T47D (cell line): ENCODE measurements at places on chromosomes 4 and X.

GRCh38 chr4:142347241-142347640, 498.9 kb downstream of the INPP4B start:
- DNase-seq = no peak

GRCh38 chrX:7690842-7691241, 152.1 kb upstream of the VCX start:
- no peak for DNase-seq

- DNase-seq = no peak
These were observed at the start of gene EVC2 for GRCh38 chr4:5708449-5709206. EVC2 (minus strand) TSS chr4:5708559; CDS start chr4:5708513, 46 bp downstream.

DNA sequence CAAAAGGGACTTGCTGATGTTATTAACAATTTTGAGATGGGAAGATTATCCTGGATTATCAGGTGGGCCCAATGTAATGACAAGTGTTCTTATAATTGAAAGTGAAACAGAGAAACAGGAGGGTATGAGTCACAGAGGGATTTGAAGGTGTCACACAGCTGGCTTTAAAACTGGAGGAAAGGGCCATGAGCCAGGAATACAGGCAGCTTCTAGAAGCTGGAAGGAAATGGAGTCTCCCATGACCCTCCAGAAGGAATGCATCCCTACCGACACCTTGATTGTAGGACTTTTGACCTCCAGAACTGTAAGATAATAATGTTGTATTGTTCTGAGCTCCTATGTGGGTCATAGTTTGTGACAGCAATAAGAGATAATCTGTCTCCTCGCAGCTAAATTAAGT, 98.0 kb upstream of the STIM2 start:
- no peak for DNase-seq

- no peak for DNase-seq
These were observed 22.6 kb downstream of the UVSSA start for GRCh38 chr4:1369479-1370079.

DNA sequence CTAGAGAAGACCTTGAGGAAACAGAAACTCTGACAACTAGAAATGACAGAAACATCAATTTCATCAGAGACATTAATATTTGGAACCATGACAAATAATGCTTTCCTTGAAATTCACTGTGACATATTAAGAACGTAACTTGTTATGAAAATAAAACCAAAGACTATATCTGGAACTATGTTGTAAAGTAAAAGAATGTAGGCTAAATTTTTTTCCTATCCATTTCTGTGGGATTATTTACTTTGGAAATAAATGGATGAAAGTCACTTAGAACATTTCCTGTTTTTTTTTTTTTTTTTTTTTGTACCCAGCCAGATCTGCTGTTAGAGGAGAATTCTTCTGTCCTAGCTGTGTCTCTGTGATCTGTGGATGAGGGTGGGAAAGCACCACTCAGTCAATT, 255.9 kb downstream of the SPRY1 start:
- no peak for DNase-seq

DNA sequence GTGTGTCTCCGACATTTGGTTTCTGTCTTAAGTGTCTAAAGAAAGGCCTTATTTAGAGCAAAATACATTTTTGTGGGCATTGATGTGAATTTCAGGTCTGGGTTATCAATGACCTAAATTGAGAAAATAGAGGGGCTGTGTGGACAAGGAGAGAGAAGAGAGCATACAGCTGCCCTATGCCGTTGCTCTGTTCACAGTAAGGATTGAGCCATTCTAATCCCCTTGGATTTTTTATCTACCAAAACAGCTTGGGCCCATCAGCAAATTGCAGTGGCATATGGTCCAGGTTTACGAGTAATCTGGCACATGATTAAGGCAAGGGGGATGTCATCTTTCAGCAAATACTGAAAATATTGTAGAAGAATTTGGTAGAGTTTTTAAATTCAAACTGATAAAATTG, 210.2 kb downstream of the ANTXR2 start:
- DNase-seq = no peak

DNA sequence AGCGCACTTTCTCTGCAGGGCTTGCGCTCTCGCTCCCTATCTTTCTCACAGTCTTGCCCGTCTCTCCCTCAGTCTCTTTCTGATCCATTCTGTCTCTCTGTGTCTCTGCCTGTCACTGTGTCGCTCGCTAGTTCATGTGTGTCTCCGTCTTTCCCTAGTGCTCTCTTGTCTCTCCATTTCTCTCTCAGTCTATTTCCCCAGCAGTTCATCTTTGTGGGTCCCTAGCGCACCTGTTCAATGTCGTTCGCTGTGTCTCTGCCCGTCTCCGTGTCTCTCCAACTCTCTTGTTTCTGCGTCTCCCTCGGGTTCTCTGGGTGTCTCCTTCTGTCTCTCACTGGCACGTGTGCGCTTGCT, 1.5 kb downstream of the GPR101 start:
- DNase-seq = no peak
